ENCODE measurements at places on chromosomes 5 and 9.

GRCh38 chr9:88952086-88952615 is 39.1 kb upstream of the S1PR3 start:
- no peak for DNase-seq

DNA sequence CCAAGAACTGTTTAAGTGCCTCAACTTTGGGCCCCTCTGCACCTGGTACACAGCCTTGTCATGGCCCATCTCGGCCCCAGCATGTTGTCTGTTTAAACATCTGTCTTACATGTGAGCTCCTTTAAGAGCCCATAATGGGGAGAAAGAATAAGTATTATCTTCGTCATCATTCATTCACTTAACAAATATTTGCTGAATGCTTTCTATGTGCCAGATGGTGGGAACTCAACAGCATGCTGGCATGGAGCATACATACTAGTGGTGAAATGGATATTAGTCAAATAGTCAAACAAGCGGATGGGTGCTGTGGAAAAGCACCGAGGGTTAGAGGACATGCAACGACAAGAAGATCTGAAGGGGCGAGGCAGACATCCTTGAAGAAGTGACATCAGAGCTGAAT is 54.5 kb downstream of the GABBR2 start:
- DNase-seq = no peak

- DNase-seq = no peak
Measured at GRCh38 chr5:73292816-73293459, 119.9 kb downstream of the TMEM174 start.

DNA sequence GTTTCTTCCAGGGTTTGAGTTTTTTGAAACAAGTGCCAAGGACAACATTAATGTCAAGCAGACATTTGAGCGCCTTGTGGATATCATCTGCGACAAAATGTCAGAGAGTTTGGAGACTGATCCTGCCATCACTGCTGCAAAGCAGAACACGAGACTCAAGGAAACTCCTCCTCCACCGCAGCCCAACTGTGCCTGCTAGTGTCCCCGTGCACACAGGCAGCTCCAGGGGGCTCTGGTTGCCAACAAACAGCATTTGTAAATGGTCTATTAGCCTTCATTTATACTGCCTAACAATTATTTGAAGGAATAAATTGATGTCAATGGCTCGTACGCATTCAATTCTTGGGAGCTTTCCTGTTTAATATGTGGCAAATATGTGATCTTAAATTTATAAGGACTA is 268.3 kb downstream of the RAB3C start:
- no peak for DNase-seq

- no peak for DNase-seq
Measured at GRCh38 chr5:142913728-142914338, 143.7 kb downstream of the ARHGAP26 start.

- no peak for DNase-seq
Measured at GRCh38 chr5:172321593-172321992, 38.0 kb upstream of the UBTD2 start.

DNA sequence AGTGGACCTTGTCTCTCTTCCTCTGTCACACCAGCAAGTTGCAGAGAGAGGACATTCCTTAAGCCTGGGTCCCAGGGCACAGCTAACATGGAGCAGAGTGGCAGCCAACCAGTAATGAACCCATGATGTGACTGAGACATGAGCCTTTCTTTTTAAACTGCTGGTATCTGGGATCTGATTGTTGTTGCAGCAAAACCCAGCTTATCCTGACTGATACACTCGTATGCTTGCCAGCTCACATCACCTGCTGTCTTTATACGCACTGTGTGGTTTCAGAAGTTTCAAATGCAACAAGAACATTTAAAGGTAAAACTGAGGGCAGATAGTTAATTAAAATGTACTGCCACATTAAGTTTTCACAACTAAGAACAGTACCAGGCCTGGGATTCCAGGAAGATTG is 97.1 kb downstream of the HSD17B3 start:
- no peak for DNase-seq

DNA sequence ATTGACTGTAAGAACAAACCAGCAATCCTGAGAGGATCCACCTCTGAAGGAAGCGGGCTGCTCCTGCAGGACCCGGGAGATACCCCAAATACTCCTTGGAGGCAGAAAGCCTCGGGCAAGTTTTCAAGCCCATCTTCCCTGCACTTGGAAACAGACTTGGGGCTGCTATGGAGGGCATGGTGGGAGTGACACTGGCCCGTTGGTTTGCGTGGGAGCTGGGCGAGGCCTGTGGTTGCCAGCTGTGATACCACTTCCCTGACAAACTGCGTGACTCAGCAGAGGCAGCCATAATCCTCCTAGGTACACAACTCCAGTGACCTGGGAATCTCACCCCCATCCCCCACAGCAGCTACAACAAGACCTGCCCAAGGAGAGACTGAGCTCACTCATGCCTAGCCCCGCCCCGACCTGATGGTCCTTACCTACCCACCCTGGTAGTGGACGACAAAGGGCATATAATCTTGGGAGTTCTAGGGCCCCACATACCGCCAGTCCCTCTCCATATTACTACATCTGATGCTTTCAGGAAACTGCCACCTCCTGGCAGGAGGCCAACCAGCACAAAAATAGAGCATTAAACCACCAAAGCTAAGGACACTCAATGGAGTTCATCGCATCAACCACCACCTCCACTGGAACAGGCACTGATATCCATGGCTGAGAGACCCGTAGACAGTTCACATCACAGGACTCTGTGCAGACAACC is 38.1 kb upstream of the VLDLR start:
- DNase-seq = no peak

GRCh38 chr9:116387934-116388698 is 234.5 kb downstream of the PAPPA start:
- DNase-seq = no peak

GRCh38 chr9:68648971-68649370 is 56.1 kb upstream of the PIP5K1B start:
- DNase-seq = no peak

- no peak for DNase-seq
Measured at GRCh38 chr9:134546246-134546731, 95.3 kb upstream of the COL5A1 start.

DNA sequence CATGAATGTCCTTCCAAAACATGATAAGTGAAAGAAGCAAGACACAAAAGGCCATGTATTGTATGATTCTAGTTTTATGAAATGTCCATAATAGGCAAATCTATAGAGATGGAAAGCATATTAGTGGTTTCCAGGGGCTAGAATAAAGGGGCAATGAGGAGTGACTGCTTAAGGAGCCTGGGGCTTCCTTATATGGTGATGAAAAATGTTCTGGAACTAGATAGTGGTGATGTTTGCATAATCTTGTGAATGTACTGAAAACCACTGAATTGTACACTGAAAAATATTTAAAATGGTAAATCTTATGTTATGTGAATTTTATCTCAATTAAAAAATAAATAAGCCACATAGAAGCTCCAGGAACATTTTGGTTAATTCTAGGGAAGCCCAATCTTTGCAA is 144.4 kb upstream of the ANKRD55 start:
- no peak for DNase-seq

DNA sequence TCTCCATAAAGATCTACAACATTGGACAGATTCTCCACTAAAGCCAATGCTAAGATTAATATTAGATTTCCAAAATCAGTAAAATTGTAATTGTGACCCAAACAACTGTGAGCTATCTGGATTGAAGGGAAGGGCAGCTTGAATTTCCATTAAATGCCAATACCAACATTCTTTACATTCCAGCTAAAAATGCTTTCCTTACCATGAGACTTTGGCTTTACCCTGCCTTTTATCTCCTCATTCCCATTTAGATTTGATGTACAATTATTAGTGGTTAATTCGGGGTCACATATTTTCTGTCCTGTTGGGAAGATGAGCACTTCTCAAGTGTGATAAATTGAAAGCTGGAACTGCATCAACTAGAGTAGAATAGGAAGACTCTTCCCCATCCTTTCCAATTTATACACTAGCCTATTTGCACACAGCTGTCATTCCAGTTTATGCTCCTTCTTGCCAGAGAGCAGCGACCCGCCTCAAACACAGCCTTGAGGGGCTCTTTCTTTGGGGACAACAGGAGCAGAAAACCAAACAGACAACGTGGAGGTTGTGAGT is 33.1 kb upstream of the MYOT start:
- no peak for DNase-seq

GRCh38 chr9:127769929-127770582 is 8.4 kb downstream of the SH2D3C start:
- no peak for DNase-seq

GRCh38 chr5:76319673-76320072 is 83.4 kb upstream of the IQGAP2 start:
- no peak for DNase-seq

GRCh38 chr5:55324815-55325418 is 17.1 kb downstream of the MTREX start:
- DNase-seq = no peak

- DNase-seq = no peak
Measured at GRCh38 chr5:123907349-123907748, 395.4 kb downstream of the CSNK1G3 start.

DNA sequence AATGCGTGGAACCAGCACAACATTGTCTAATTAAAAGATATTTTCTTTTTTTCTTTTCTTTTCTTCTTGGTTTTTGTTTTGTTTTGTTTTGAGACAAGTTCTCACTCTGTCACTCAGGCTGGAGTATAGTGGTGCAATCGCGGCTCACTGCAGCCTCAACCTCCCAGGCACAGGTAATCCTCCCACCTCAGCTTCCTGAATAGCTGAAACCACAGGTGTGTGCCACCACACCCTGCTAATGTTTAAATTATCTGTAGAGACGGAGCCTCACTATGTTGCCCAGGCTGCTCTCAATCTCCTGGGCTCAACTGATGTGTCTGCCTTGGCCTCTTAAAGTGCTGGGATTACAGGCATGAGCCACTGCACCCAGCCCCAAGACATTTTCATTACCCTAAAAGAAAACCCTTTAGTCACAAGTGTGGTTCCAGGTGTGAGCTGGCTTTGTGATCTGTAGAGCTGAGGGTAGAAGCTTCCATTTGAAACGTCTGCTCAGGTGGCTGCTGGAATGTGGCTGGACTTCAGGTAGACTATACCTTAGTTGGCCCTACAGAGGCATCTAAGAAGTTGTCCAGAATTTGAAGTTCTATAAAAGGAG is 19.1 kb upstream of the NEK6 start:
- no peak for DNase-seq

DNA sequence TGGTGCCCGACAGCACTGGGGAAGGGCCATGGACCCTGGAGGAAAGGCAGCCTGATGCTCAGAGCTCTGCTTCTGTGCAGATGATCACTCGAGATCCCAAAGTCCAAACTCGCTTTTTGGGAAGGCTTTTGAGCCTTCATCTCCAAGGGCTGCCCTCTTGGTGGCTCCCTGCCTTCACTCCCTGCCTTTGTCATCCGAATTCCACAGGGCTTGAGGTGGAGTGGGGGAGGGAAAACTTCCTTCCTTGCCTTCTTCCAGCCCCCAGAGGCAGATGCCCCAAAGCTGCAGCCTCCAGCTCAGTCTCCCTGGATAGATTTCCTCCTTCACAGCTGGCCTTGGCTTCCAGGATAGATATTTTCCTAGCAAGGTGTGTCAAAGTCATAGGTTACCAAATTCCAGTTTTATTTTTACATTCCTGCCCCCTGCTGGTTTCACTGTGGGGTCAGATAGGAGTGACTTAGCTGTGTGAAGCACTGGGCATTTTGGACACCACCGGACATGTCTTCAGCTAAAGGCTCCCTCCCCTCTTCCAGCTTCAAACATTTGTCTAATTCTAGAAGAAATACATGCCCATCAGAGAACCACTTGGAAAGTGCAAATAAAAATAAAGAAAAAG is 268.2 kb downstream of the HSPA4 start:
- DNase-seq = no peak

GRCh38 chr9:115680231-115680630 is 473.4 kb upstream of the PAPPA start:
- DNase-seq = no peak

DNA sequence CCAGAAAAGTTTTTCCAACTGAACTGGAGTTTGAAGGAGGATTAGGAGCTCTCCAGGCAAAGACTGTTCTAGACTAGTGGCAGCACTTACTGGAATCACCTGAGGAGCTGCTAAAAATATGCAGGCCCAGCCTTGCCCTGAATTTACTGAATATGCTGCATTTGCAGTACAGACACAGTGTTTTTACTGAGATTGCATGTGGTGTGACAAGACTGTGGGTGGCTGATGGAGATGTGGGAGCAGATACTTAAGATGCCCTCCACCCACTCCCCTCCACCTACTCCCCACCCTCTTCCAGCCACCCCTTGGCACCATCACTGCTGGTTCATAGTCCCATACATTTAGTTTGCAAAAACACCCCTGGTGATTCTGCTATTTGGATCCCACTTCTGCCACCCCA is 64.1 kb upstream of the HRH2 start:
- no peak for DNase-seq

DNA sequence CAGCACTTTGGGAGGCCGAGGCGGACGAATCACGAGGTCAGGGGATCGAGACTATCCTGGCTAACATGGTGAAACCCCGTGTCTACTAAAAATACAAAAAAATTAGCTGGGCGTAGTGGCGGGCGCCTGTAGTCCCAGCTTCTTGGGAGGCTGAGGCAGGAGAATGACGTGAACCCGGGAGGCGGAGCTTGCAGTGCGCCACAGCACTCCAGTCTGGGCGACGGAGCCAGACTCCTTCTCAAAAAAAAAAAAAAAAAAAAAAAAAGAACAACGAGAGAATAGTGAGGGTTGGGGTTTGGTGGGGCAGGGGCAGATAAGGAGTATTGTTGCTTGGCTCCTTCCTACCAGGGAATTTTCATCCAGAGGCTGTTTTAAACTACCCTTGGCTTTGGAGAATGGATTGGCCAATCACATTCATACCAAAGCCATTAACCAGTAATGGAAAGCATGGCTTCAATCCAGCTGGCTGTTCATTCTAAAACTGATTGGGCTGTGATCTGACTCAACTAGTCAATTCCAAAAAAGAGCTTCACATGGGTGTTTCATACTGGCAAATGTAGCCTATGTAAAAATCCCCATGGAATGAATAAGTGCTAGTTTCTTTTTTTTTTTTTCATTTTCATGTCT is 64.4 kb downstream of the PLCXD3 start:
- DNase-seq = no peak

- no peak for DNase-seq
Measured at GRCh38 chr9:35110327-35110761, 5.3 kb downstream of the ATOSB start.

DNA sequence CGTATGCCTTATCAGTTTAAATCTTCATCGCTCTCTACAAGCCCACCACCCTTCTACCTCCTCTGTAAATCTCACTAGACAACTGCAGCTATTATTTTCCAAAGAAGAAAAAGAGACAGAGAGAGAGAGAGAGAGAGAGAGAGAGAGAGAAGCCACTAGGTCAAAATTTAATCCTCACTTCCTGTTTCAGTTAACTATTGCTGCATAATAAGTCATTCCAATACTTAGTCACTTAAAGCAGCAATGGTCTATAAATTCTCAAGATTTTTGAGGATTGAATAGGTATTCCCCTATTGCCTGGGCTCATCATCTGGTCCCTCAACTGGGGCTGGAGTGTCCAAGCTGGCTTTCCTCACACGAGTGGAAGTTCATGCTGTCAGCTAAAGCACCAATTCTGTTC is 68.8 kb downstream of the ITGA1 start:
- no peak for DNase-seq

DNA sequence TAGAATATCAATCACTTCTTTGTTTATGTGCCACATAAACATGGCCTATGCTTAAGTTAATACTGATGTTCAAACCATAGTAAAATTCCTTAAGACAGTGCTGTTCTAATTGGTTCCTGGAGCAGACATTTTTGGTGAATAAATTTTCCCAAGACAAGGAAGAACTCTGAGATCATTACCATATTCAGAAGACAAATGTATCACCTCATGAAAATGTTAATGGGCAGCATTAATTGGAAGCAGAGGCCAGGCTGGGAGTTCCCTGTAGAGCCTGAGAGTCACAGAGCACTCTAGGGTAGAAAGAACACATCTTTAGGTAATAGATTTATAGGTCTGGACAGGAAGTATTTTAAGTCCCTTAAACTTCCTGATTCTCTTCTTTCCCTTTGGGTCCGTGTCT is 240.2 kb downstream of the MAN2A1 start:
- DNase-seq = no peak
